ENCODE measurements at places on chromosomes 13 and 19.

- DNase-seq: no peak
Observed at GRCh38 chr19:980133-980998, 3.8 kb upstream of the WDR18 start.

DNA sequence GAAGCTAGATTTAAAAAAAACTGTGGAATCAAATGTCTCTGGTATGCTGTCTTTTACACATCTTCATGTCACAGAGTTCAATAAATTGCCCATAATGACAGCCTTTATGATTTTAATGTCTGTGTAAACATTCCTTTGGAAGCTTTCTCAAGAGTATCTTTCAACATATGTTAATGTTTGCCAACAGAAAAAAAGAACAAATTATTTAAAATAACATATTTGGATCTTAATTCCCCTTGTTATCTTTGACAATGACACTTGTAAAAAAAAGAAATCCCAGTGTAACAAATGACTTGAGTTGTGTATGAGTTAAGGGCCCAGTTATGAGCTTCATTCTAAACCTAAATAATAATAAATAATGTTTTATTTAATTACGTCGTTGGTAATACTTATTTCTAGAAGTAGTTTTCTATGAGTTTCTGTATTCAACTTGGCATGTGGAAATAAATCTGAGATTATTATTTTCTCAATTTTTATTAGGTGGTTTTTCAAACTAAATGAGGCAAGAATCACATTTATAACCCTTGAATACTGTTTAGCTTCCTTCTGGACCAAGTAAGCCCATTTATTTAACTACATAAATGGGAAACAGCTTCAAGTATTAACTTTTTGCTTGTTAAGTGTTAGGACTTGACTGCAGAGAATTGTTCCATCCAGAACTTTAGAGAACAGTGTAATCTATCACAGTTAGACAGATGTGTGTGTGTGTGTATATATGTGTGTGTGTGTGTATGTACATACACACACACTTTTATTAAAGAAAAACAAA is 182.1 kb downstream of the POSTN start:
- DNase-seq: no peak

DNA sequence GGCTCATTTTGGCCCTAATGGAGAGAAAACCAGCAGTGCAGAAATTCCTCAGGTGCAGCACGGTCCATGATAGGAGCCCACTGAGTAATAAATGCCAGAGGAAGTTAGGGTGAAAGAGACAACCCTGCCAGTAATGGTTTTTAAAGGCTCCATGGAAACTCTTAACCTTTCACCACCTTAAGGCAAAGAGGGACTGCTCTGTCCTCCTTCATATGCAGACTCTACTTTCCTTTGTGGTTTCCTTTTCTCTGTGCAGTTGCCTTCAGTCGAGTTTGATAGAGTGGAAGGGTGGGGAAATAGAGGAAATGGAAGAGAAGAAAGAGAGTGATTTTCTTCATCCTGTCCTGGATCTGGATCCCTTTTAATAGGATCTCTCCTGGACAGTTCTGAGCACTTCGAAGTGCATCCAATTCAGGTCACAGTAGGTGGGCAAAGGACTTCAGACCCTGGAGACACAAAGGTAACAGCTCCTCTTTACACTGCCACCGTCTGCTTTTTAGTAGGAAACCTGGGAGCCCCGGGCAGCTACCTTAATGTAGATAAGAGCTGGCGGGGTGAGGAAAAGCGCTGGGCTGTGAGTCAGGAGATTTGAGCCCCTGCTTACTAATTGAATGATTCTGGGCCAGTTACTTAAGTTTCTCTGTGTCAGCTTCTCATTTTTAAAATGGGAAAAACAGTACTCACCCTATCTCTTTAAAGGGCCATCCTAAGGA is 294.8 kb downstream of the KCNRG start:
- DNase-seq: no peak

DNA sequence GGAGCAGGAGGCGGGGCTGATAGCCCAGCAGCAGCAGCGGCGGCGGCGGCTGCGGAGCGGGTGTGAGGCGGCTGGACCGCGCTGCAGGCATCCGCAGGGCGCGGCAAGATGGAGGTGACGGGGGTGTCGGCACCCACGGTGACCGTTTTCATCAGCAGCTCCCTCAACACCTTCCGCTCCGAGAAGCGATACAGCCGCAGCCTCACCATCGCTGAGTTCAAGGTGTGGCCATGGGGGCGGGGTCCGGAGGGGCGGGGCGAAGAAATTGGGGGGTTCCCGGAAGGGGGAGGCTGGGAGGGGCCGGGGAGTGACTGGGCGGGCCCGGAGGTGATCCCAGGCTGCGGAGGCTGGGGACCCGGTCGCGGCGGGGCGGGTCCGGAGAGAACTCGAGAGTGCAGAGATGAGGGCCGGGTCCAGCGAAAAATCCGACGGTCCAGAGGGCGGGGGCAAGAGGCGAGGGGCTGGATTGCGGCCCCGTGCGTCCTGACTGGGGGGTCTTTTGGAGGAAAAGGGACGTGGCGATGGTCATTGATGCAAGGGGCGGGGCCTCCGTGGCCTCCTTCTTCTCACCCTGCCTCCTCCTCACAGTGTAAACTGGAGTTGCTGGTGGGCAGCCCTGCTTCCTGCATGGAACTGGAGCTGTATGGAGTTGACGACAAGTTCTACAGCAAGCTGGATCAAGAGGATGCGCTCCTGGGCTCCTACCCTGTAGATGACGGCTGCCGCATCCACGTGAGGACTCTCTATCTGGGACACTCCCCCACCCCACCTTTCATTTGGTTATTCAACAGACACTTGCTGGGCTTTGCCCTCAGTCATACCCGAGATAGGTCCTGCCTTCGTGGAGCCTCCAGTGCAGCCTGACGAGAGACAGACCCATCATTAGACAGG is at the start of gene TBCB:
Gene TBCB (plus strand): TSS at position 16 of the 891 bp plus-strand sequence. CDS start 93 bp downstream, at position 109.
- peak; percentile 89 for DNase-seq

GRCh38 chr13:42478531-42479156 is 95.3 kb upstream of the TNFSF11 start:
- peak; percentile 11 for DNase-seq

DNA sequence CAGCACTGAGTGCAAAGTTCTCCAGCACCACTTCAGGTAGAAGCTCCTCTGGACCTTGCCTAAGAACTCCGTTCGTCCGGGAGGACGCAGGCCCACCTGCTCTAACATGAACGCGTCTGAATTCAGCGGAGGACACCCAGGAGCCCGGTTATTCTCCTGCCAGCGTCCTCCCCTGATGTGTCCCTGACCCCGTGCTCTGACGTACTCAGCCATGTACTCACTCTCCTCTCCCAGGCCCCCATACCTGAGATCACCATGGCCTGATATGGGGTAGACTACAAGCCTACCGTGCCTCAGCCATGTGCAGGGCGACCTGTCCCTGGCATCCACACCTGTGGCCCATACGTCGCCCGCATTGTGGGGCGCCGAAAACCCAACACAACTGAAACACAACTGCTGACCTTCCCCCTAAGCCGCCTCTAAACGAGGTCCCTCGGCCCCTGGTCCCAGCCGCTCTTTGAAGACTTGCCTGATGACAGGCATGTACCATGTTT is 744 bp upstream of the ZNF584 start:
- DNase-seq: no peak

Data from stimulated activated CD4-positive, alpha-beta T cell treated with anti-CD3 and anti-CD28 coated beads, Interleukin-4, amount 100 ng/mL, for 24 hours (primary cell).